Activated T-helper 2 cell treated with anti-CD3 and anti-CD28 coated beads, Interferon-gamma antibody, Interleukin-2, Interleukin-4, amounts not matched to agents 10 μg/mL and 5 μg/mL and 100 μg/mL, durations not matched to agents 14 hours and 24 hours and 36 hours (primary cell): ENCODE measurements at places on chromosomes 2 and 18.

DNA sequence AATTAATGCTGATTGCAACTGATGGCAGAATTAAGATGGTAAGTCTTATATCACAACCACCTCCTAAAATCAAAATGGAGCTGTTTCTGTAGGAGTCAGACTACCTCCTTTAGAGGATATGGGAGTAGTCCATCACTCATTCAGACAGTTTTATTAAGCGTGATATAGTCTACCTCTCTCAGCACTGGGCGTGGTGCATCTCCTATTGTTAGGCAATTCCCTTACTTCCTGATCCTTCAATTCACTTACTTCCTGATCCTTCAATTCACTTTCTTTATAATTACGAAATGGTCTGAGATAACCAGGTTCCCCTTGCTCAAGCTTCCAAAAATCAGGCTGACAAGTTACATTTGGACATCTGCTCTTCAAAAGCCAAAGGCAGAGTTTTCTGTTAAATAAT, 31.9 kb downstream of the ATP8B1 start:
- H3K27ac ChIP-seq = no peak overlapping the region
- no peaks in the 10 kb centered on the region for H3K27me3 ChIP-seq
- no peak overlapping the region for H3K4me3 ChIP-seq
- no peak for DNase-seq
- peaks cover 2% of the 10 kb centered on the region for H3K4me1 ChIP-seq

DNA sequence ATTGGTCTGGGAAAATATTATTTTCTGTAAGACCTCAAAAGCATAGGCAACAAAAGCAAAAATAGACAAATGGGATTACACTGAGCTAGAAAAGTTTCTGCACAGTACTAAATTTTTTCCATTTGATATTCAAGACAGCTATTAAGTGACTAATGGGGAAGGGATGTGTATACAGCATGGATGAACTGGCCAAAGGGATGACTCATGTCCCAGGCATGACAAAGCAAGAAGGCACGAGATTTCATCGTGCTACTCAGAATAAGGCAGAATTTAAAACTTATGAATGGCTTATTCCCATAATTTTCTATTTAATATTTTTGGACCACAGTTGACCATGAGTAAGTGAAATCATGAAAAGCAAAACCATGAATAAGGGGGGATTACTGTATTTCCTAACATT, 1250.1 kb upstream of the GYPC start:
- H3K4me3 ChIP-seq = no peak overlapping the region
- no peaks in the 10 kb centered on the region for H3K27me3 ChIP-seq
- H3K27ac ChIP-seq = no peak overlapping the region
- no peak for DNase-seq
- H3K4me1 ChIP-seq = no peaks in the 10 kb centered on the region

DNA sequence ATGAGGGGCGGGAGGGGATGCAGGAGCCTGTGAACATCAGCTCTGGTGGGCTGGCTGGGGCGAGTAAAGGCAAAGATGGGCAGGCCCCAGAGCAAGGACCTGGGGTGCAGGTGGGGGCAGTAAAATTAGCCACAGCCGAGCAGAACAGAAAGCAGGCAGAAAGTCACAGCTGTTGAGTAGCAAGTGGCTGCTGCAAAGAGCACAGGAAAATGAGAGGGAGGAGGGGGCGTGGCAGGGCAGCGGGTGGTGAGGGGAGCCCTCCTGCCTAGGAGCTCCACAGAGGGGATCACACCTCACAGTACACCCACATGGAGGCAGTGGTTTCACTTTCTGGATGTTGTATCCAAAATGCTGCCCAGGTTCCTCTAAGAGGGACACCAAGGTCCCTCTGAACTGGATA, 79.6 kb downstream of the LBH start:
- H3K27ac ChIP-seq = peak overlapping the region; percentile 51
- H3K4me1 ChIP-seq = peaks cover 23% of the 10 kb centered on the region
- no peak for DNase-seq
- H3K36me3 ChIP-seq = peaks cover 6% of the 10 kb centered on the region
- H3K27me3 ChIP-seq = no peaks in the 10 kb centered on the region

DNA sequence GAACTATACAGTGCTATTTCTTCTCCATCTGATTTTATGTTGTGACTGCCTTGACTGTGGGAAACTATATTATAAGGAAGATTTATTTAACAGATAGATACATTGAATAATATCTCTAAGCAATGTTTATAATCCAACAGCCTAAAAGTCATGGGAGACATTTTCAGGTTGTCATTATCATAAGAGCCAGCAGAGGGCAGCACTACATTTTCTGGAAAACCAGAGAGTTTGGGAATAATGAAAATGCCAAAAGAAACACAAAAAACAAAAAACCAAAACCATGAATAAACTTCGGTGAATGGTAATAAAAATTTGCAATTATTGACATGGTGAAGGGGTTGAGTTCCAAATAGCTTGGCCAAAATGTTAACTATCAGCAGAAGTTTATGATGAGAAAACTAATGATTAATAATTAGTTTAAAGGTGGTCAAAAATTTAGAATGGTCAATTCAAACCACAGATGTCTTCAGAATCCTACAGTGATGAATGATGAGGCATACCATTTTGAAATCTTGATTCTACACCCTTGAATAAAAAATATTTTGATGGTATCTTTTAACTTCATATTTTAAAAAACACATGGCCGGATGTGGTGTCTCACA, 4.7 kb downstream of the EEF1B2 start:
- H3K27me3 ChIP-seq = no peaks in the 10 kb centered on the region
- H3K4me3 ChIP-seq = no peak overlapping the region
- no peak for DNase-seq
- H3K27ac ChIP-seq = no peak overlapping the region
- H3K4me1 ChIP-seq = peaks cover 28% of the 10 kb centered on the region

DNA sequence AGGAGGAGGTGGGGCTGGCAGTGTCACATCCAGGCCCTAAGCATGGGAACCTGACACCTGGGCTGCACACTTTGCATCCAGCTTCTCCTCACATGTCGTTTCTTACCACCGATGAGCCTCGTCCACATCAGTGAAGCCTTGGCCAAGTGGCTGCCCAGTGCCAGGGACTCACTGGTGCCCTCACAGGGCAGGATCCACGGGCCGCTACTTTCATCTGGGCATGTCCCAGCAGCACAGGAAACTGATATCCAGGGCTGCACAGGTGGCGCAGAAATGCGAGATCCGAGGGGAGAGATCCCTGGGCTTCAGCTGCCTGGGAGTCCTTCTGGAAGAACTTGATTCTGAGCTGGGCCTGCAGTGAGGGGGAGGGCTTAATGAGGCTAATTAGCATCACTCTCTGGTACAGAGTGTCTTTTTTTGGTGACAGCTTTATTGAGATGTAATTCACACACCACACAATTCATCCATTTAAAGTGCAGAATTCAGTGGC, 291.6 kb upstream of the HDAC4 start:
- no peaks in the 10 kb centered on the region for H3K36me3 ChIP-seq
- DNase-seq = no peak
- H3K27me3 ChIP-seq = no peaks in the 10 kb centered on the region
- H3K4me3 ChIP-seq = no peak overlapping the region
- no peaks in the 10 kb centered on the region for H3K4me1 ChIP-seq

DNA sequence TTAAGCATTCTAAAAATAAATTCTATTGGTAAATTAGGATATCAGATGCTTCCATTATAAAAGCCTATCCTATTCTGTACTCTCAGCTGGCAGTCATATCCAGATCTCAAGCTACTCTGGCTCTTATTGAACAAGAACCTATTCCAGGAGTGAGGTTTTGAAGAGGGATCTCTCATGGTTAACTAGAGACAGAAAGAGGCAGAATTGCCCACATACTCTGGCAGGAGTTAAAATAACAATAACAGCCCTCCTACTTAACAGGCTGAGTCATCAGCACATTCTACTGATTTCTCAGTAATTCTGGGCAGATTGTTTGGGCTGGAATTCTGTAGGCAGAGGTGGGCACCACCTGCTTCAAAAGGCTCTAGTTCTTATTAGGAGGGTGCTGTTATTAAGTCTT, 142.0 kb upstream of the UNC80 start:
- H3K27ac ChIP-seq = no peak overlapping the region
- H3K36me3 ChIP-seq = no peaks in the 10 kb centered on the region
- H3K4me1 ChIP-seq = no peaks in the 10 kb centered on the region
- DNase-seq = no peak
- no peak overlapping the region for H3K4me3 ChIP-seq

DNA sequence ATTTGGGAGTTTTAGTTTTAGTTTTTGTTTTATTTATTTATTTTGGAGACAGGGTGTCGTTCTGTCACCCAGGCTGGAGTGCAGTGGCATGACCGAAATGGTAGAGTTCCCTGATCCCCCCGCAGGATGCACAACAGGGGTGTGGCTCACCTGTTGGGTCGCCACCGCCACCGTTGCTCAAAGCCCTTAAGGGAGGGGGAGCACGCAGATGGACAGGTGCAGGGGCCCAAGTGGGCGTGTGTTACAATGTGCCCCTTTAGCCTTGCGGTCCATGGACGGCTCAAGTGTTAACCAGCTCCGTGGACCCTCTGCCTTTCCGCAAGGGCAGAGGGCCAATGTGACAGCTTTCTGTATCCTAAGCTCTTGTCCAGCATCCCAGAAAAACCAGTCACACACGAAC, 61.4 kb upstream of the REL start:
- H3K27me3 ChIP-seq = no peaks in the 10 kb centered on the region
- peak overlapping the region; percentile 87 for H3K27ac ChIP-seq
- H3K36me3 ChIP-seq = peaks cover 3% of the 10 kb centered on the region

DNA sequence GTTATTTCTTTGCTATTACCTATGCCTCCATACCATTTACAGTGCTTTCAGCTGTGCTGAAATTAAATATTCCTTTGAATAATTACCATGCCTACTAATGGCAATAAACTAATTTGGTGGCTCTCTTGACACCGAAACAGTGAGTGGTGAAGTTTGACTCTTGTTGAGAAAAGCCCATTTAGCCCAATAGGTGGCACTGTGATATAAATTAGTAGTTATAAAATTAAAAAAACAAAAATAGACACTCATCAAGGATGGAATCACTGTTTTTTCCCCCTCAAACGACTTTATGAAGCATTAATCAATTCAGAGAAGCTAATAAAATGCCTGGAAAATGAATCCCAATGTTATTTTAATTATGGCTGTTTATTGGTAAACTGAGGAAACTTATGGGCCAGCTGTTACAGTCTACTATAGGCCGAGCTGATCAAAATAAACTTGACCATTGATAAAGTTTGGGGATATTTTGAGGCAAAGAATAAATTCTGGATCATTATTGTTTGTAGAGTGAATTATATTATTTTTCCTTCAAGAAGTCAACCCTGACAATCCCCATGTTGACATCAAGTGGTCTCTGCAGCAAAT, 339.6 kb downstream of the TRIB2 start:
- no peak overlapping the region for H3K4me3 ChIP-seq
- no peaks in the 10 kb centered on the region for H3K4me1 ChIP-seq
- no peak overlapping the region for H3K27ac ChIP-seq
- peaks cover 3% of the 10 kb centered on the region for H3K27me3 ChIP-seq

- DNase-seq = peak; percentile 4
- H3K36me3 ChIP-seq = no peaks in the 10 kb centered on the region
- peaks cover 10% of the 10 kb centered on the region for H3K27me3 ChIP-seq
- H3K27ac ChIP-seq = no peak overlapping the region
- no peak overlapping the region for H3K4me3 ChIP-seq
Measured at GRCh38 chr2:73009177-73009839, 62.2 kb downstream of the SFXN5 start.

- peaks cover 8% of the 10 kb centered on the region for H3K4me1 ChIP-seq
- DNase-seq = no peak
- no peak overlapping the region for H3K4me3 ChIP-seq
- peaks cover 25% of the 10 kb centered on the region for H3K36me3 ChIP-seq
- H3K27ac ChIP-seq = no peak overlapping the region
- H3K27me3 ChIP-seq = no peaks in the 10 kb centered on the region
Measured at GRCh38 chr2:42587526-42588117, 19.2 kb downstream of the MTA3 start.

- no peak for DNase-seq
- H3K36me3 ChIP-seq = peaks cover 8% of the 10 kb centered on the region
- no peaks in the 10 kb centered on the region for H3K27me3 ChIP-seq
- no peak overlapping the region for H3K27ac ChIP-seq
- no peaks in the 10 kb centered on the region for H3K4me1 ChIP-seq
- H3K4me3 ChIP-seq = no peak overlapping the region
Measured at GRCh38 chr2:11264818-11265217, 79.6 kb downstream of the ROCK2 start.

DNA sequence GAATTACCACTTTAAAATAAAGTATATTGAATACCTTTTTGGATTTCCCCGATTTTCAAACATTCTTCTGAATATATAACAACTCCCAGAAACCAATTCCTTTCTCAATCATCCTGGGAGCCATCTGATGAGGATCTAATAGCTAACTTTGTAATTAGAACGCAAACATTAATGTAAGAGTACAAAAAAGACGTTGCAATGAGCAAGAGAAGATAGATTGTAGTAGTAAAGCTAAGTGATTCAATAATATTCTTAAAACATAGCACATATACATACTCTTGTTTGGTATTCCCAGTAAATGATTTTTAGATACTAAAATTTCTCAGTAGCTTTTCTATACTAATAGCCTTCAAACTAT, 1.1 kb downstream of the ABCA12 start:
- H3K4me1 ChIP-seq = peaks cover 3% of the 10 kb centered on the region
- no peak overlapping the region for H3K4me3 ChIP-seq
- no peaks in the 10 kb centered on the region for H3K36me3 ChIP-seq
- no peak for DNase-seq
- H3K27me3 ChIP-seq = no peaks in the 10 kb centered on the region
- H3K27ac ChIP-seq = no peak overlapping the region

GRCh38 chr2:239959059-239959971, 65.8 kb downstream of the NDUFA10 start:
- DNase-seq = no peak
- no peak overlapping the region for H3K27ac ChIP-seq
- H3K4me1 ChIP-seq = no peaks in the 10 kb centered on the region

DNA sequence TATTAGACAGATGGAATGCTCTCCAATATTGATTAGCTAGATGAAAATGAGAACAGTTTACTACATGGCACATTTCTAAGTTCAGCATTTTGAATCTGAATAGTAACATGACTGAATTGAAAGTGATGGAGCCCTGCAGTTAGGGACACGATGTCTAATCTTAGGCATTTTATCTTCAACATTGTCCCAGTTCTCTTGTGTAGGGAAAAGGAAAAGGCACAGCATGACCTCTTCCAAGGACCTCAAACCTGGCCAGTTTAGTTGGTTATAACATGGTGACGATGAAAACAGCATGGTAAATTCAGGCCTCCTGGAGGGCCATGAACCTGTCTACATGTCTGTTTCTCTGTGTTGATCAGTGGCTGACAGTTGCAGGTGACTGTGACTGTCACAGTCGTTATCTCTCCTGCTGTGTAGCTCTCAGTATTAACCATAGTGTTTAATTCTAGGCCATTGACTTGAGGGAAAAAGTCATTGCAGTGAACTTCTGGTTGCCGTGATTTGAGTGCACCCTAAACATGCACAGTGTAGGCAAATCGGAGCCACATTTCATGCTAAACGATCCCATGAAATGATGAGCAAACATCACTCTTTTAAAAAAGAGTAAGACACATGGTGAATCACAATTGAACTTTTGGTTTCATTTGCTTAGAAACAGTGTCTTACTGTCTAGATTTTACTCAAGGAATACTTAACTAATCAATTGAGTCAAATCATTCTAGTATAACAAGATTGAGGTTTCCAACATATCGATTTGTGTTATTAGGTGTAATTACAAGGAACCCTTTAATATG, 129.7 kb downstream of the PHLPP1 start:
- H3K27ac ChIP-seq = peak overlapping the region; percentile 90
- no peaks in the 10 kb centered on the region for H3K27me3 ChIP-seq
- H3K4me3 ChIP-seq = peak overlapping the region; percentile 70
- DNase-seq = peak; percentile 20
- H3K36me3 ChIP-seq = peaks cover 21% of the 10 kb centered on the region
- H3K4me1 ChIP-seq = peaks cover 54% of the 10 kb centered on the region

- H3K27ac ChIP-seq = no peak overlapping the region
- peaks cover 4% of the 10 kb centered on the region for H3K36me3 ChIP-seq
- no peak overlapping the region for H3K4me3 ChIP-seq
- peaks cover 8% of the 10 kb centered on the region for H3K4me1 ChIP-seq
- DNase-seq = no peak
Measured at GRCh38 chr2:232931636-232932035, 61.6 kb downstream of the SNORC start.
